ENCODE measurements at places on chromosomes 6 and 20.
A peak's percentile ranks its signal among the peaks of the same experiment; 100 is the strongest.

DNA sequence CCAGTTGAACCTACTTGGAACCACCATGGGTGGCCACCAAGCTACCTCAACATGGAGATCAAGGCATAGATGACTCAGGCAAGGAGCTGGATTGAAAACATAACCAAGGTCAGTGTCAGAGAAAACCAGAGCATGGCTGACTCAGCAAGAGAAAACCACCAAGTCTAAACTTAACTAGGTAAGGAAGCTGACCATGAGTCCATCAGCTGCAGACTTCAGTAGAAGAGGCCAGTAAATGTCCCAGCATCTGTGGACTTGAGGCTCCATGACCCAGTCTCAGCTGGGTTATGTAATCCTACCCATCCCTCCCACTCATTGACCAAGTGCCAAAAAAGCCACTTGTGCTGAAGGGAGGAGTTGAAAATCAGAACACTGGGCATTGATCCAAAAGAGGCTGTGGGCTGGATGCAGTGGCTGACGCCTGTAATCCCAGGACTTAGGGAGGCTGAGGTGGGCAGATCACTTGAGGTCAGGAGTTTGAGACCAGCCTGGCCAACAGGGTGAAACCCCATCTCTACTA, 93.7 kb upstream of the CBLN4 start:
- DNase-seq: peak; percentile 9

DNA sequence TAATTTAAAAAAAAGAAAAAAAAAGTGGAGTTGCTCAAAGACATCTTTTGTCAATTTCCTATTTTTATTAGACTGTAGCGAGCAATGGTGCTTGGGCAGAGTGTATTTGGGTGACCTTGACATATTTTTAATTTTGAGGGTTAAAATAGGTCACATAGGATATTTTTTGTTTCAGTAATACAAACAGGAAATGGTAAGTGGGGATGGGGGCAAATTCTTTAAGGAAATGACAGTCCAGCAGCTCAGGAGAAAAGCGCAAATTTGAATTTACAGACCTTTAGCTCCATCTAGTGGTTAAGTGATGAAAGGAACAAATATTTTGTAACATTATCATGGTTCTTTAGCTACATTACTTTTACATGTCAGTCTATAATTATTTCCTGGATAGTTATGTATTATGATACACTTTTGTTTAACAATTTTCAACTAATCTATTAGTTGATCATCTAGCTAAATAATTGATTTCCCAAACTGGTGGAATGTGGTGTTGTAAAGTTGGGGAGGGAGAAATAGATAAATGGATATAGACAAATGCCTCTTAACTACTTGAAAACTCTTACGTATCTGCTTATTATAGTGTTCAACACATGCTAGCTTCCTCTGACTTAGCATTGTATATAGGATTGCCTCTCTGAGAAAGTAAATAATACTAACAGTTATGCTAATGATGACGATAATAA, 10.0 kb downstream of the CITED2 start:
- DNase-seq: peak; percentile 69

DNA sequence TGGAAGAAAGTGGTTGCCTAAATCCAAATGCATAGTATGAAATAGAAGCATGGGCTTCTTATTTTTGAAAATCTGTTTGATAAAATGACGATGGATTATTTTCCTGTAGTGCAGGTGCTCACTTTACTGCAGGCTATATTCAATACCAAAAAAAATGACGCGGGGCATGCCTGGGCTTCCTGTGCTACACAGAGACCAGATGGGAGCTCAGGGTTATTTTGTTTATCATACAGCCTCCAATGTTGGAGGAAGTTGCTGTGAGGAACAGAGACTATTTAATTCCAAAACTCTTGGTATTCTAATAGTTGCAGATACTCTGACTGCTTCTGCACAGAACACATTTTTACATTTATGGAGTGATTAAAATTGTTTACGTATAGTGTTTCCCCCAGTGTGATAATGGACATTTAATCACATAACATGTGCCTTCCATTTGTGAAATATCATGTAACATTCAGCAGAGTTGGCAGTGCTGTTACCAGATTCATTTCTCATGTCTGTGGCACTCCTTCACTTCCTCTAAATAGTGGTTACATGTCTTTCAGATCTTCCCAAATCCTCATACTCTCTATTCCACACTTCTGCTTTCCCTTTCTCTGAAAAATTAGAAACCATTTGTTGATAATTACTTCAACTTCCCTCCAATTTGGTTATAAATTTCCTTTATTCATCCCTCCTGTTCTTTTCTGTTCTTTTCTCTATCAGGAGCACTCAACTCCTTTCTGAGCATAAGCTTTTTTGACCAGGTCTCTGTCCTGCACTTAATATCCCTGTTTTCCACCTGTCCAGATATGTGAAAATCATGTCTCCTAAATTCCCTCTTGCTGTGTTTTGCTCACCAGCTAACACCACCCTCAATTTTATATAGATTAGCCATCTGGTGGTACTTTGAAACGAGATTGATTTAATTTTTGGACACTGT, 121.6 kb downstream of the ADGRB3 start:
- no peak for DNase-seq

DNA sequence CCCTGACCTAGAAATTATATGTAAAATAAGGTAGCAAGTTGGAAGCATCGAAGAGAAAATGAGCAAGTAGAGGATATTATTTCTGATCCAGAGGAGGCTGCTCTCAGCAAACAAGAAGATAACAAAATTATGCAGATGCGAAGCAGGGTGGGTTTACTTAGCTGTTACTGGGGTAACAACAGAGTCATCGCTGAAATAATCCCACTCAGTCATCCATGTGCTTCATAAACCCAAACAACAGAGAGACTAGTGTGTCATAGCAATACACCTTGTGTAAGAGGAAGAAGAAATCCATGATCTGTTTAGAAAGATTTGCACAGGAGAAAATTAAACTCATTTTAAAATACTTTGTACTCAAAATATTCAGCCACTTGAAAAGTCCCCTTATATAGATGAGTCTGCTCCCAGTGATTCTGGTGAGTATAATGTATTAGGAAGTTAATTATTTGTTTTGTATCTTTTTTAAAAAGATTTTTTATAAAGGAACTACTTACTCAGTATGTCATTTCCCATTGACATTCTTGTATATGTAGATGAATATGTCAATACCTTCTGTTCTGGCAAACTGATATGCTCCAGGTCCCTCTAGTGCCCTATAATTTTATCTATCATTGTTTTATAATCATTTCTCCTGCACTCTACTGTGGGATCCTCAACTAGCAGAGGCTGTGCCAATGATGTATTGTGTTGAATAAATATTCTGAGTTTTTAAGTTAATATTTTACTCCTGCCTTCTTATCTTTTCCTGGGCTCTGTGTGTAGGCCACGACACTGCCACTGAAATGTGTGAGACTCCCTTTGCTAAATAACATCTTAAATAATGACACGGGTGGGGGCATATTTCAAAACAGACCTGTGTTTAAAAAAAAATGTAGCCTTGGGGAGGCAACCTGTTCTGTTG, 8.6 kb upstream of the HIVEP2 start:
- no peak for DNase-seq

DNA sequence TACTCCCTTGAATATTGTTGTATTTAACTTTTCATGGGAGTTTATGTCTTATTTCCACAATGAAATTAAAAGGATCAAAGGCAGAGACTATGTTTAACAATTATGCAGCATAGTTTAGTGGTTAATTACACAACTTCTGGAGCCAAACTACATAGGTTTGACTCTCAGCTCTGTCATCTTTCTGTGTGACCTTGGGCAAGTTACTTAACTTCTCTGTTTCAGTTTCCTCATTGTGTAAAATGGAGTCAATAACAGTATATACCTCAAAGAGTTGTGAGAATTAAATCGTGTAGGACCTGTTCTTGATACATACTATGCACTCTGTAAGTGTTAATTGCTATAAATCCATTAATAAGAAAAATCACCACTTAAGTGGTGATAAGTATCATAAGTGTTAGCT, 48.3 kb downstream of the BTBD9 start:
- DNase-seq: no peak

DNA sequence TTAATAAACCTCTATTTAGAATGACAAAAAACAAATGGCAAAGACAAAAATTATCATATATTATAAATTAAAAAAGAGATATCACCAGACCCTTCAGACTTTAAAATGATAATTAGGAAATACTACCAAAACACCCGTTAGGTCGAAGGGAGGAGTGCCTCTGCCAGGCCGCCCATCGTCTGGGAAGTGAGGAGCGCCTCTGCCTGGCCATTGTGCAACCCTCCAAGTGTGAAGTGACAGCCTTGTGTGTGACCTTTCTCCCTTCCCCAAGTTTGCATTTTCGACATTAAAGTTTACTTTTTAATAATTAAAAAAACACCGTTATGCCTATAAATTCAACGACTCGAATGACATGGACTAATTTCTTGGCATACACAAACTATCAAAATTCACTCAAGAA, 64.5 kb upstream of the TASP1 start:
- no peak for DNase-seq

GRCh38 chr20:43821795-43822194, 92.9 kb upstream of the TOX2 start:
- no peak for DNase-seq

DNA sequence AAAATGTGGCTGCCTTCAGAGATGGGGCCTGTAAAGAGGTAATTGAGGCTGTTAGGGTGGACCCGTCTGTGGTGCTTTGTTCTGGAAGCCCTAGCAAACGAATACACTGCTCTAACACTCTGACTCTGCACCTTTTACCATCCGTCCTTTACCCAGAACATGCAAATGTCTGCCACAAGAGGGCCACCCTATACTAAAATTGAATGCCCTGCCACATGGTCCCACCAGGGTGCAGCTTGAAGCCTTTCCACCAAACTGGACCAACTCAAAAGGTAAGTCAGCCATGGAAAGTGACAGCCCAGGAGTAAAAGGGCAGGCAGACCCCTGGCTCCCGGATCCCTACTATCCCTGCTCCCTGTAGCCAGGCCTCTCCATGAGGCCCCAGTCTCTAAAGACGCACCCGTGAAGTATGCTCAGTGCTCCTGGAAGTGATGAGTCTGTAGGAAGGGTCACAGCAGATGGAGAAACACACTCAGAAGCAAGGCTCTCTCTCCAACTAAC, 5.8 kb upstream of the BFSP1 start:
- DNase-seq: peak; percentile 73

DNA sequence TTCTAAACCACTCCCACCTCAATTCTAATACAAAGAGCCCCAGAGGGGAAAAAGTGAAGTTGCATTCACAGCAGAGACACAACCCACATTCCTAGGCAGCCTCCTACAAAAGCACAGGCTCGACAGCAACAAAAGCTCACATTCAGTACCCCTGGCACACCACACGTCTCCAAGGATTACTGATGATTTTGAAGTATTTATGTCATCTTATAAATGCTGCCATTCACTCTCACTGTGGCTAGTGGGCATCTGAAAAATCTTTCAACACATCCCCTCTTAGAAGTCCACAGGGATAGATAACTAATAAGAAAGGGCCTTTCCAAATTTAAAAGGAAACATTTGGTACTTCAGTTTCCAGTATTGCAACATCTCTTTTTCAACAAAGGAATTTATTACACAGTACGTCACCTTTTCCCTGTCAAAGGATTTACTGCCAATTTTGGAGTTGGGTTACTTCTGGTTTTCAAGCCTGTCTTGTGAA, 146.7 kb downstream of the TASP1 start:
- DNase-seq: peak; percentile 11

DNA sequence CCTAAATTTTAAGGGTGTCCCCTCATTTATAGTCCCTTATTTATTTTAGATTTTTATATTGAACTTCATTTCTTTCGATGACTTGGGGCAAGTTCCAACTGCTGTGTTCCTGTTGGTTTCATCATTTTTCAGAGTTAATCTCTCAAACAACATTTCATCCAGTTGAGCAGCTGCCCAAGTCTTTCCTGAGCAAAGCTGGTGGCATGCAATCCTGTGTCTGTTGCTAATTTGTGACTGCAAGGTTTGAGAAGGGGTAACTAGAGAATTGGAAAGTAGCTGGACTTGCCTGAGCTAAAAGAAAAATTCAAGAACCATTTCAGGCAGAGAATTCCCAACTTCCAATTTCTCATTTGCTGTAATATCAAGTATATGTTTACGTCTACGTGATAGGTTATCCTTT, 881.5 kb upstream of the SLC35B3 start:
- no peak for DNase-seq

All from brain (organoid and tissue), 16 donors.